ENCODE measurements at places on chromosomes 6 and 20. TPM values are rescaled to one million over a fixed set of nuclear protein-coding genes. Genes with fewer than 3 reads are reported as not detected.

Gene PHACTR1
- total RNA-seq: 5.9 TPM

Gene AMD1
- total RNA-seq: 123 TPM

Gene HLA-DRA
- 21.4 TPM for total RNA-seq

DNA sequence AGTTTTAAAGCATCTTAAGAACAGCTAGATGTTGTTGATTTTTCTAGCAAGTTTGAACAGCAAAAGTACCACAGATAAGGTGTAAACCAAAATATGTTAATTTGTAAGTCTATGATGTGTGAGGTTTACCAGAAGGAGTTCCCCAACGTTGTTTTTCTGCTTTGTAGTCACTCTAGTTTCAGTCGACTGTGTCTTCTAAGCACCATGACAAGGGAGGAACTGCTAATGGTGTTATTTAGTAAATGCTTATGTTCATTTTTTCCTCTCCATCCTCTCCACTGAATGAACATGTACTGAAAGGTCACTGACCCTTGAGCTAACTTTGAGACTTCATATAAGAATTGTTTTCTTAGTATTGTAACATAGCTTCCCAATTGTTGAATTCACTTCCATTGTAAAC, 3.0 kb downstream of the ENPP3 start:
- no peak for DNase-seq

GRCh38 chr20:37822141-37822601, 80.8 kb upstream of the VSTM2L start:
- peak; percentile 88 for DNase-seq

Measured in RPMI7951 (cell line).